Common myeloid progenitor, CD34-positive (primary cell): ENCODE measurements at places on chromosomes 7 and 10.

GRCh38 chr10:97539523-97540200, 32.9 kb upstream of the ANKRD2 start:
- no peak for DNase-seq

DNA sequence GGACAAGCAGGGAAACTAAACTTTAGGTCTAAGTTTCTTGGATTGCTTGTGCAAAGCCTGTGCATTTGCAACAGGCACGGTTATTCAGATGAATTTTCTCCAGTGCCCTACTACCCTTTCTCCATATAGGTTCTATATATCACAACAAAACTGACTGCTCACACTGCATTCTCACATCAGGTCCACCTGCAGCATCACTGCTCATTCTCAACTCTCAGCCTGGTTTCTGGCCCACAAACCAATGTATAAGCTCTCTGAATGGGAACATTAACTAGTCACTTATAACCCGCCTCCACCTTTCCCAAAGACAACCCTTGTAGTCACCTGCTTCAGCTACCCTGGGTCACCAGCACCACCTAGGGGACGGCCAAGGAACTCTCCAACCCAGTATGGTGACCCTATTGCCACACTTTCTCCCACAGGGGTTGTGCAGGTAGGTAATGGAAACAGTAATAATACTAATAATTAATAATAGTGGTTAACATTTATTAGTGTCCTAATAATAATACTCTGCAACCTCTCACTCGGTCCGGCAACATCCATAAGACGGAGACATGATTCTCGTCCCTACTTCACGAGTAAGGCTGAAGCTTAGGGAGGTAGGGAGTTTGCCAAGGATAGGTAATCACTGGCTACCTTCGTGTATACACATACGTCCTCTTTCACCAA, 97.3 kb downstream of the CLEC2L start:
- DNase-seq, result no peak

DNA sequence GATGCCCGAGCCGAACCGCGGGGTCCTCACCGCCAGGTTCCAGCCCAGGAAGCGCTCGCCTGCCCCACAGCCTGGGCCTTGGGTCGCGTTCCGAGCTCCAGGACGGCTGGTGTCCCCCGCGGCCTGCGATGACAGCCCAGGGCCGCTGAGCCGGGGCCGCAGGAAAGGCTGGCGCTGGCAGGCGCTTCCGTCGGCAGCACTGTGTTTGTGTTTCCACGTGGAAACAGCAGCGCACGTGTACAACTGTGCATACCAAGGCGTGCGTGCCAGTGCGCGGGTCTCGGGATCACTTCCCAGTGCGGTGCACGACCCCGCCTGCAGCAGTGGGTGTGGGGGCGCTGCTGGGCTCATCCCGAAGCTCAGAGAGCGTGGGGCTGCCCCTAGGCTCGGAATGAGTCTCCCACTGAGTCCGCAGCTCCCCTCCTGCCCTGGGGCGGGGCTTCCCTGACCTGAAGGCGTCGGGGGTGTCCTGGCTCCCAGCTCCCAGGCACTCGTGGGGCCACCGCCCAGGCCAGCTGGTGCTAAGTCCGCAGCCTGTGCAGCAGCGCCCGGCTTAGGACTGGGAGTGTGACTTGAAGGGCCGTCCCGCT, 17.2 kb downstream of the AP5Z1 start:
- peak; percentile 86 for DNase-seq

DNA sequence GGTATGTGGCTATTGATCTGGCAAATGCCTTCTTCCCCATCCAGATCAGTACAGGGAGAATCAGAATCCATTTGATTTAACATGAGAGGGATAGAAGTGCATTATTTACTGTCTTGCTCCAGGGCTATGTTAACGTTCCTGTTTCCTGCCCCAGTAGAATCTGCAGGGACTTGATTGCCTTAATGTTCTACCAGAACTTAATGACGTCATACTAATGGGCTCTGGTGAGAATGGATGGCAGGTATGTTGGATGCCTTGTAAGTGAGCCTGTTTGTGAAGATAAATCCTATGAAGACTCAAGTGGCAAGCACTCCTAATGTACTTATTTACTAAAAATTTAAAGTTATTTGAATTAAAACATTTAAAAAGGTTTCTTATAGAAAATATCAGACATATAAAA, 44.5 kb upstream of the CHCHD3 start:
- no peak for DNase-seq

DNA sequence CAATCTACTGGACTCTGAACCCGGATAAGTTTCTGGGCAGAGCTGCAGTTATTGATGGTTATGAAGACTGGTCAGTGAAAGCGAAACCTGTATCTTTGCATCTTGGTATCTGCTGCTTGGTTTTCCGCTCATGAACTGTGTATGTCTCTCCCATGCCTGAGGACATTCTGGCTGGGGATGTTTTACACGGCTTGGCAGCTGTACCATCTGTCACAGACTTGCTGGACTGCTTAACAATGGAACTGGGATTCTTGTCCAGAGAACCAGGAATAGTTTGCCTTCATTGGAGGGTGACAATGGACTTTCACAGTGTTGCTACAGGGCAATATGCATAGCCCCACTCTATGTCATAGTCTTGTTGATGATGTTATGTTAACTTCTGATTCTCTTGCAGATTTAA, 119.9 kb upstream of the TMEM106B start:
- DNase-seq, result no peak

GRCh38 chr10:122476333-122476695, 15.0 kb downstream of the HTRA1 start:
- no peak for DNase-seq

DNA sequence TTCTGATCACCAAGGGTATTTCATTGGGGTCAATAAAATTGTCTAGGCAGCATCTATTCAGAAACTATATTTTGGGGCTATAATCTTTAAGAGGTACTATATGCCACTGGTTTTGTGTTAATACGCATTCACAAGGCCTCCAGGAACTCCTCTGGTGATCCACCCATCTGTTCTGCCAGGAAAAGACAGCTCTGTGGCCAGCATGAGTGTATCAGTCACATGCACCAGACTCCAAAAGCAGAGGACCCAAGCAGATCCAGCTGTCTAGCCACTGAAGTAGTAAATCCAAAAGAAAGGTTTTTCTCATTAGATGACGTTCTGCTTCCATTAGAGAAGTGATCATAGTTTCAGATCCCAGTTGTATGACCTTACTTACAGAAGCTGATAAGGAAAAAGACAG, 199.6 kb upstream of the CELF2 start:
- DNase-seq, result no peak

DNA sequence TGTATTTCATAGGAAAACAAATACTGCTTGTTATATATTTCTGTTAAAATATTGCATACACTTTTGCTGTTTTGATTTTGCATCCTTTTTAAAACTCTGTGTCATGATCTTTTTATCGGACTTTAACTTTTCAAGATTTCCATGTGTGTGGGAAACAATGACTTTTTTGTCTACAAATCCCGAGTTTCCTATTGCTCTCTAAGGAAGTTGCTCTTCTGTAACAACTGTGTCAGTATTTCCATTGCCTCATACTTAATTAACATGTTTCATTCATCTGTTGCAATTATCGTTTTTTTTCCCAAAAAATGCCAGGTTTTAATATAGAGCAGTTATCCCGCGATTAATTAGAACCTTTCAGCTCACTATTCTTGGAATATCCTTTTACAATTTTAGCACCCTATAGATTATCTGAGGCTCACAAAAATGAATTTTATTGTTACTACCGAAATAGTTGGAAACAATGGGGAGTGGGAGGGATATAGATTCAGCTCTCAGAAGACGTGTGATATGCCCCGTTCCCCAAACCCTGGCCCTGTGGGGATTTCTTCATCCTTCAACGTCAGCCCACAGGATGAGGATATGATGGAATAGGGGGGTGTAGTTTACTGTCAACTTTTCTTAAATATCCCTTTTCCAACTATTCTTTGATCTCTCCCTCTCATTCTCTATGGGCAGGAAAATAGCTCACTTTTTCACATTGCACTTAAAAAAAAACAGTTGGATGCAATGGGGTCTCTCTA, 297.6 kb upstream of the IGFBP3 start:
- no peak for DNase-seq

- DNase-seq, result no peak
Measured at GRCh38 chr7:22268884-22269421, 88.0 kb downstream of the RAPGEF5 start.

- no peak for DNase-seq
Measured at GRCh38 chr10:8051851-8052257, 2.6 kb upstream of the GATA3 start.

- peak; percentile 47 for DNase-seq
Measured at GRCh38 chr10:60732807-60733516, 45.3 kb upstream of the CDK1 start.

DNA sequence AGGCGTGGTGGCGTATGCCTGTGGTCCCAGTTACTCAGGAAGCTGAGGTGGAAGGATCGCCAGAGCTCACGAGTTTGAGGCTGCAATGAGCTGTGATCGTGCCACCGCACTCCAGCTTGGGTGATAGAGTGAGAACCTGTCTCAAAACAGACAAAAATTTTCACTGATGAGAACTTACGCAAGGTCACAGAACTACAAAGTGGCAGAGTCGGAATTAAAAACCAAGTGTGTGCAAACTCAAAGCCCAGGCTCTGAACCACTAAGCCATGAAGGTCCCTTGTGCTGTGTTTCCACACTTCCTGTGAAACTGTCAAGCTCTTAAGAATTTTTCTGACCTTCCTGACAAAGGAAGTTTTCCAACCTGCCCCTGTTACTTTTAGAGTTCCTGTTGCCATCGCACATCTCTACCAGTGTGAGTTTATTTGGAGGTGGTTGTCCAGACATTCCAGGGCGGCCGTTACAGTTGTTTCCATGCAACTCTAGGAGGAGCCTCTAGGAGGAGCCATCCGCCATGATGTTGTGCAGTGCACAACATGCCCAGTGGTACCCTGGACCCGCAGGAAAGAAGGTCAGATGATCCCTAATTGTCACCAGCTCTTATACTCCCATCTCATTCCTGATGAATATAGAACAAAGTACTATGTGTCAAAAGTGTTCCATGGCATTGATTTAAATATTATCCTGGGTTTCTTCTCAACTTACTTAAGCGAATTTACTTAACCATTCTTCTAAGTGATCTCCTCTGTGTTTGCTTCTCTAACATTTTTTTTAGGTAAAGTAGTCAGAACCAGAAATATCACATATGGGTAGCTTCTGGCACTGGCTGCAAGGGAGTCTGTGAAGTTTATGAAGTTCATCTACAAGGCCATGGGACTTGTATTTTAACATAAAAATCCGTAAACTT, 49.0 kb upstream of the LYZL1 start:
- DNase-seq, result no peak

- DNase-seq, result no peak
Measured at GRCh38 chr7:106309362-106309761, 24.6 kb upstream of the NAMPT start.

DNA sequence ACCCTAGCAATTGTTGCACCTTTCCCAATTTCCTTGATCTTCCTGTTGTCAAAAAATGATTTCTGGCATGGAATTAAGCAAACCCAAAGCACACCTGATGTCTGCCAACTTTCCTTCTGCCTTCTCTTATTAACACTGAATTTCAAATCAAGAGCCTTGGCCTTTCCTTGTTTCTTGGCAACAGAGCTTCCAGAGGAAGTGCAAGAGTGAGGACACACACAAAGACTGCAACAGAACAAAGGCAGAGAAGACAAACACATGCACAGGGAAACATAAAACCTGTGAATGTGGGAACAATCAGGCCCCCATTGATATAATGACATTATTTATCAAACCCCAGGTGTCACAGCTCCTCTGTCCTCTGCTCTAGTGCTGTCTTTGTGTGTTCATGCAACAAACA, 73.0 kb upstream of the IL6 start:
- no peak for DNase-seq

- DNase-seq, result peak; percentile 58
Measured at GRCh38 chr7:25586513-25586912, 358.2 kb upstream of the NPVF start.

DNA sequence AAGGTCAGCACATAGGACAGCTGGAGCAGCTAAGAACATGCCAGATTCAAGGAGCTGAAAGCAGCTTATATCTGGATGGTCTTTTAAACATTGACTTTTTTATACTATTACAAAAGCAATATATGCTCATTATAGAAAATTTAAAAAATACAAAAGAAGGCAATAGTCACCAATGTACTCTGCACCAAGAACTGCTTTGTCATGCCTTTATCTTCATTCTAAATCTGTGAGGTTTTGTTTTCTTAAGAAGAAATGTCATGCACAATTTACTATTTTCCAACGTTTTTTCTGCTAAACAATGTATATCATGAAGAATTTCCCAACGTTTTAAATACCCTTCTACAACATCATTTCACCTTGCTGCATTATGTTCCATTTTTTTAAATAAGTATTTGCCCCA, 2.8 kb downstream of the LIPM start:
- DNase-seq, result peak; percentile 75

- DNase-seq, result peak; percentile 97
Measured at GRCh38 chr10:96673318-96674099, 46.8 kb downstream of the PIK3AP1 start.

- DNase-seq, result no peak
Measured at GRCh38 chr10:111560027-111560426, 483.2 kb downstream of the ADRA2A start.

DNA sequence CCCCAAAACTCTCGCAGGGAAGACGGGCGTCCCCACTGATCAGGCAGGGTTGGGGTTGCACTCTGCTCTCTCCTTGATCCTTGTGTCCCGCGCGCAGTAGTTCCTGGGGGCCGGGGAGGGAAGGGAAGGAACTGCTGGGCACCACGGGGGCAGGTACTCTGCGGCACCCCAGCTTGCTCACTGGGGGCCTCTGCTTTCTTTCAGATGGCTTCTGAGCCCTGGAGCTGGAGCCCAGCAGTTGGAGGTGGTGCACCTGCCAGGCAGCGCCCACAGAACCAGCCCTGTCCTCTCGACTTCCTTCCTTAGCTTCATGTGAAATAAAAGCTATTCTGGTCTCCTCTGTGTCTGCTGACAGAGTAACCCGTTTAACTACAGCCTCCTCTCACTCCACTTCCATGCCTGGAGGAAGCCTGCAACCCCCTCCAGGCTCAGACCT, 12.2 kb downstream of the PLAC9 start:
- DNase-seq, result no peak

DNA sequence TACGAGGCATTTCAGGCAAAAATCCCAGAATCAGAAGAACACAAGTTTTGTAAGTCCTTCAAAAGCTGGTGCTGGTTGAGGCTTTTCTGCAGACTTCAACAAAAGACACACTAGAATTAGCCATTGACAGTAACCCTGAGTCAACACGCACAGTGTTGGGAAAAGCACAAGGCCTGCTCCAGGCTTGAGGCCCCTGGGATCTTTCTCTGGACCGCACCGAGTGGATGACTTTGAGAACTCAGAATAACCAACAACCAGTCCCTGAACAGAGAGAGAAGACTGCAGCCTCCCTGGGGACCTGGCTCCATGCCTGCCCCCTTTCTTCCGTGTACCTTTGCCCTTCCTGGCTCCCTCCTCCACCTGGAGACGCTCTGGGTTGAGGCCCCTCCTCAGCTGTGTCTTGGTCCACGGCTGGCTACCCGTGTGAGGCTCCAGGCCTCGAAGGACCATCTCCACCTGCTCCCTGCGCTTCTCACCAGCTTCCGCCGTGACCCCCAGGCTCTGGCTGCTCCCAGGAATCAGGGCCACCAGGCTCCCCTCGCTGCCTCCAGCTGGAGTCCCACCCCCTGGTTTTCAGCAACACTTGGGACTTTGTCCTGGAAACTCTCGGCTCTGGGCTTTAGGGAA, 28.4 kb downstream of the DIP2C start:
- no peak for DNase-seq

GRCh38 chr7:9013940-9014339, 580.5 kb downstream of the NXPH1 start:
- no peak for DNase-seq

- no peak for DNase-seq
Measured at GRCh38 chr10:10788761-10789160, 228.9 kb upstream of the CELF2 start.

GRCh38 chr10:84333864-84334451, 5.6 kb downstream of the CCSER2 start:
- DNase-seq, result peak; percentile 75
